ENCODE measurements at places on chromosomes 6 and 20. TPM values are rescaled to one million over a fixed set of nuclear protein-coding genes. Genes with fewer than 3 reads are reported as not detected.

Gene HINT3
- 21.4 TPM for total RNA-seq

Gene LPIN3
- 5.5 TPM for total RNA-seq

Gene C20orf202
- total RNA-seq, result 0.12 TPM

Gene NR2E1
- not detected for total RNA-seq

Gene TMEM151B
- not detected for total RNA-seq

Gene DDX43
- 2.7 TPM for total RNA-seq

Gene KIAA1755
- 0.66 TPM for total RNA-seq

Gene HCRTR2
- not detected for total RNA-seq

Gene MOG
- total RNA-seq, result not detected

Gene SOX18
- total RNA-seq, result 0.12 TPM

Gene OR2B6
- not detected for total RNA-seq

Gene NFATC2
- not detected for total RNA-seq

Gene BPIFB4
- total RNA-seq, result not detected

Gene TFAP2D
- total RNA-seq, result not detected

Gene FAM217A
- total RNA-seq, result not detected

Gene NRSN1
- total RNA-seq, result not detected

Gene FAM162B
- total RNA-seq, result 14.1 TPM

Gene FLRT3
- total RNA-seq, result 5.6 TPM

Gene FAM135A
- 15.1 TPM for total RNA-seq

Gene OR2H1
- not detected for total RNA-seq

Gene EYA2
- 1.6 TPM for total RNA-seq

Gene ABHD16B
- not detected for total RNA-seq

Gene CGAS
- total RNA-seq, result 7.4 TPM

Gene DEFB112
- not detected for total RNA-seq

Gene MLN
- total RNA-seq, result not detected

Gene SLC44A4
- not detected for total RNA-seq

Gene SPATS1
- not detected for total RNA-seq

Gene PTPRT
- total RNA-seq, result under 0.01 TPM

Gene NRSN2
- 44.0 TPM for total RNA-seq

Gene MBOAT1
- total RNA-seq, result 11.6 TPM

Gene ID4
- total RNA-seq, result 15.8 TPM

Gene ENPP1
- total RNA-seq, result 31.9 TPM

Gene GTSF1L
- total RNA-seq, result not detected

Gene RSPO3
- 2.6 TPM for total RNA-seq

Gene PREX1
- 21.4 TPM for total RNA-seq

Gene MAFB
- 0.33 TPM for total RNA-seq

Gene LPA
- not detected for total RNA-seq

Gene IPCEF1
- total RNA-seq, result under 0.01 TPM

Gene SCRT2
- not detected for total RNA-seq

Gene GDAP1L1
- total RNA-seq, result not detected

Gene WFDC5
- total RNA-seq, result not detected

Gene PLG
- not detected for total RNA-seq

Gene GNRH2
- not detected for total RNA-seq

Gene C6orf141
- 55.3 TPM for total RNA-seq

Gene FKBP5
- 14.5 TPM for total RNA-seq

Gene HMGCLL1
- total RNA-seq, result not detected

Gene AURKA
- 27.5 TPM for total RNA-seq

Gene MUC21
- not detected for total RNA-seq

Gene ERGIC3
- 286 TPM for total RNA-seq

Data from uterine smooth muscle cell (primary cell).